ENCODE measurements at places on chromosomes 16 and 17.
A peak's percentile ranks its signal among the peaks of the same experiment; 100 is the strongest.

- DNase-seq = no peak
These were observed 459.7 kb downstream of the SOX9 start for GRCh38 chr17:72580321-72581127.

- no peak for DNase-seq
These were observed 30.5 kb upstream of the NXPH3 start for GRCh38 chr17:49545007-49545660.

DNA sequence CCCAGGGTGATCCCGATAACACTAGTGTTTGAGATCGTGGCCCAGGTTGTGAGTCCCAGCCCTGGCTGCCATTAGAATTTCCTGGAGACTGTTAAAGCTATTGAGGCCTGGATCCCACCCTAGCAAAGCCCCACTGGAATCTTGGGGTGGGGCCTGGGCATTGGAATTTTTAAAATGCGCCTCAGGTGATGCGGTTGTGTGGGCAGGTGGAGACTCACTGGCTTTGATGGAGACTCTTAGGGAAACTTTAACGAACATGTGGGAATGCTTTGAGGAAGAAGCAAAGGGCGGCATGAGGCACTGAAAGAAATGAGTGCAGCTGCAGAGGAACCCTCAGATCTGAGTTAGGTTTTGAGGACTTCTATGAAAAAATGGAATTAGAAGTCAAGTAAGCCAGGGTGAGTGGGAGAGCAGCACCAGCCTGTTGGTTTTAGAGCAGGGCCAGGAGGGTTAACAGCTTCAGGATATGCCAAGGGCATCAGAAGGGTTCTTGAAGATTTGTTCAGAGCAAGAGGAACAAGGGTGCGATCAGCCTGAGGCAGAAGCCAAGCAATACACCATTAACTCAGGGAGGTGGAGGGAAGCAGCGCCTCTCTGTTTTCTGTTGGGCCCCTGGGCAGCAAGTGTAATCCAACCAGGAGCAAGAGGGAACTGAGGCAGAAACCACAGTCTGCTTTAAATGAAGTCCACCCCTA is 42.5 kb downstream of the KSR1 start:
- DNase-seq = no peak

GRCh38 chr17:64982139-64982915 is 63.0 kb upstream of the LRRC37A3 start:
- DNase-seq = no peak

DNA sequence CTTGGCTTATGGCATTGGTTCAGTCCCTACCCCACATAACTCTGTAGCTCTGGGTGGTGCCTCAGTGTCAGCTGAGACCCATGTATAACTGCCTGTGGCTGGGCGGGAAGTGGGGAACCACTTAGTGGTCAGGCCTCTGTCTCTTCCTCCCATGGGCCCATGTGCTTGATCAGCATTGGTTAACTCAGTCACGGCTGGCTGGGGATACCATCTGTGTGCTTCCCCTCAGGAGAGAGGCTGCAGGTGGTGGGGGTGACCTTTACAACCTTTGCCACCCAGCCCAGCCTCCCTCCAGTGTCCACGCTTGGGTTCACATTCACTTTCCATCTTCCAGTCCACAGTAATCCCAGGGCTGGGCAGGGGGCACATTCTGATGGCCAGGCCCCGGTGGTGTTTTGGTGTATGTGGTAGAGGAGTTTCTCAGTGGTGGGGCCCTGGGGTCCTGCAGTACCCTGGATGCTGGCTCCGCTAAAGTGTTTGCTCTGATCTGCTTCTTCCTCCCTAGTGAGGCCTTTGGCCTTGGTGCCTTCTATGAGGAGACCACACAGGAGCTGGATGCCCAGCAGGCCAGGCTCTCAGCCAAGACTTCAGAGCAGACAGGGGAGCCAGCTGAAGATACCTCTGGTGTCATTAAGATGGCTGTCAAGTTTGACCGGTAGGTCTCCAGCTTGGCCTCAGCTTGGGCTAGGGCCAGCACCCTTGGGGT is 10.2 kb upstream of the NFATC3 start:
- peak; percentile 44 for DNase-seq

GRCh38 chr16:27829975-27830374 is 233.5 kb downstream of the GSG1L start:
- DNase-seq = no peak

- no peak for DNase-seq
These were observed 8.5 kb downstream of the HS3ST6 start for GRCh38 chr16:1909561-1910231.

- no peak for DNase-seq
These were observed 1.1 kb upstream of the NDUFAB1 start for GRCh38 chr16:23597003-23597756.

GRCh38 chr17:56978441-56979090 is 635 bp downstream of the SCPEP1 start:
- peak; percentile 47 for DNase-seq

DNA sequence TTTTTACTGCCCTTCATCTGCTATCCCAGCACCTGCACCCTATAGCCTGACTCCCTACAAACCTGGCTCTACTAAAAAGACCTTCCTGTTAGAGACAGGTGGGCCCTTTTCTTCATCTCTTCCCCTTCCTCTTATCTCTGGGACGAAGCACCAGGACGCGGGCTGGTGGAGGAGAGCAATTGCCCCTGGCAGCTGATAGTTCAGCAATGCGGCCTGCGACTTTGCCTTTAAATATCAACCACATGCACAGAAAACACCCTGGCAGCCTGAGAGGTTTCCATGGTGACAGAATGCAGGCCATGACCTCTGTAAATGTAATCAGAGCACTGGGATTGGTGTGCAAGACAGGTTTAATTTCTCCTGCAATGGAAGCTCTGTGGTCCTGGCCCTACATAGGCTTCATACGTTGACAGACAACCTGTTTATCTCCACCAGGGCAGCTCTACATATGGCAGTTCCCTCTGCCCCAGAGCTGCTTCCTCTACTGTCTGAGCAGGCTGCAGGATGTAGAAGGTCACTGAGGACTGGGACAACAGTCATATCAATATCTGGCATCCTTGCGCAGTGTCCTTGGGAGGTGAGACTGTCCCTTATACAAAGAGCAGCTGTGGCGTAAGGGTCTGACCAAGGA is 10.0 kb upstream of the SKAP1 start:
- DNase-seq = no peak

DNA sequence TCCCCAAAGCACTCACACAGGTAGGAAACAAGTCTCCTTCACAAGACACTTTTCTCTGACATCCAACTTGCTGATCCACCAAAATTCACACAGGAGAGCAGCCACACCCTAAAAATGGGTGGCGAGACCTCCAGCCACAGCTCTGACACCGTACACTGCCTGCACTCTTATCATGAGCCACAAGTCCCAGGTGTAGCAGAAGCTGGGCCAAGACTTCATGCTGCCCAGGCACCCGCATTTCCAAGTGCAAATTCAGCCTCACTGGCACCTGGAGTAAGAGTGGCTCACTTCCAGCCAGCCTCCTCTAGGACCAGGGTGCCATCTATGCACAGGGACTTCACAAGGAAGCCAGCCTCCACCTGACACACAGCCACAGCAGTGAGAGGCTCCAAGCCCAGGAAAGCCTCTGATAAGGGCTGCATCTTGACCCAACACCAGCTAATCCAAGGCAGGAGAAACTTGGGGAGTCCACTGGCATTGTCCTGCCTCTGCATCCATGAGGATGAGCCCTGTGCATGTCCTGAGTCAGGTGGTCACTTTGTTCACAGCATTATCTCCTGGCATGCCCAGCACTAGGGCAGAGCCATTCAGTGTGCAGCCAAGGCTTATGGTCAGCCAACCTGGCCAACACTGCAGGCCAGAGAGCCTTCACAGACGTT is 2.6 kb upstream of the ZNF768 start:
- no peak for DNase-seq

DNA sequence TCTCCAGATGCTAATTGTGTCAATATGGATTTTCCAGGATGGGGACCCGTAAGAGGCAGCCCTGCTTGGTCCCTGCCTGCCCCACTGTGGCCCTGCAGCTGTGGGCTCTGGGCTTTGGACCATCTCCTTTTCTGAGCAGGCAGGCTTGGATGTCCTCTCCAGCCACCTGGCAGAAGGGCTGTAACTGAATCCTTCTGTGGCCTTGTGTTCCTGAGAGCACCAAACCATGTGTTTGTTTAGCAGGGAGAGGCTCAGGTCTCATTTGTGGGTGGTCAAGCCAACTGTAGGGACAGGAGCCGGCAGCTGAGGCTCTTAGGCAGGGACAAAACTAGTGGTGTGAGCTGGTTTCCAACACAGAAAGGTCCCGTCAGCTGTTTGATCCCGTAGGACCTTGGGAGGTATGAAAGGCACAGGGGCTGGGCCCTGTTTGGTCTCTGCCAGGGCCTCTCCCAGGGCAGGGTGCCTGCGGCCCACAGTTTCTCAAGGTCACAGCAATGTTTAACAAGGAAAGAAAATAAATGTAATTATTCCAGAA is 18.5 kb downstream of the SEC14L5 start:
- DNase-seq = no peak

- DNase-seq = no peak
These were observed 7.1 kb downstream of the ARL4D start for GRCh38 chr17:43405861-43406260.

- DNase-seq = no peak
These were observed 14.3 kb downstream of the CYTH1 start for GRCh38 chr17:78767806-78768205.

DNA sequence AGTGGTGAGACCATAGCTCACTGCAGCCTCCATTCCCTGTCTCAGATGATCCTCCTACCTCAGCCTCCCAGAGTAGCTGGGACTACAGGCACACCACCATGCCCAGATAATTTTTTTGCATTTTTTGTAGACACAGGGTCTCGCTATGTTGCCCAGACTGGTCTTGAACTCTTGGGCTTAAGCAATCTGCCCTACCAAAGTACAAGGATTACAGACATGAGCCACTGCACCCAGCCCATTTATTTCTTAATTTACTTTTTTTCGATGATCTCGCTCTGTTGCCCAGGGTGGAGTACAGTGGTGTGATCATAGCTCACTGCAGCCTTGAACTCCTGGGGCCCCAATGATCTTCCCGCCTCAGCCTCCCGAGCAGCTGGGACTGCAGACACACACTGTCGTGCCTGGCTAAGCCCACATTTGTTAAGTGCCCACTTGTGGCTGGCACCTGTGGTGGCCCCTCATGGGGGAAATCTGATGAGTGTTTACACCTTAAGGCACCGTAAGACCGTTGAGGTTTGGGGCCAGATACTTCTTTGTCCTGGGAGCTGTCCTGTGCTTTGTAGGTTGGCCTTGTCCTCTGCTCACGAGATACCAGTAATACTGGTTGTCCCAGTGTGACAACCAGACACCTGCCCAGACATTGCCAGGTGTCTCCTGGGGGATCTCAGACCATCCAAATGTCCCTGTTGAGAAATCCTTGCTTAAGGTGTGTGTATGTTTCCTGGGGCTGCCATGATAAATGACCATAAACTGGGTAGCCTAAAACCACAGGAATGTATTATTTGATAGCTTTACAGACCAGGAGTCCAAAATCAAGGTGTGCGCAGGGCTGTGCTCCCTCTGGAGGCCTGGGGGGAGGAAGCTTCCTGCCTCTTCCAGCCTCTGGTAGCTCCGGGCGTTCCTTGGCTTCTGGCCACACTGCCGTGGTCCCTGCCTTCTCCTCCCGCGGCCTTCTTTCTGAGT is 141.4 kb upstream of the GSE1 start:
- DNase-seq = no peak

GRCh38 chr16:4402439-4403132 is 13.8 kb downstream of the CORO7 start:
- peak; percentile 90 for DNase-seq

DNA sequence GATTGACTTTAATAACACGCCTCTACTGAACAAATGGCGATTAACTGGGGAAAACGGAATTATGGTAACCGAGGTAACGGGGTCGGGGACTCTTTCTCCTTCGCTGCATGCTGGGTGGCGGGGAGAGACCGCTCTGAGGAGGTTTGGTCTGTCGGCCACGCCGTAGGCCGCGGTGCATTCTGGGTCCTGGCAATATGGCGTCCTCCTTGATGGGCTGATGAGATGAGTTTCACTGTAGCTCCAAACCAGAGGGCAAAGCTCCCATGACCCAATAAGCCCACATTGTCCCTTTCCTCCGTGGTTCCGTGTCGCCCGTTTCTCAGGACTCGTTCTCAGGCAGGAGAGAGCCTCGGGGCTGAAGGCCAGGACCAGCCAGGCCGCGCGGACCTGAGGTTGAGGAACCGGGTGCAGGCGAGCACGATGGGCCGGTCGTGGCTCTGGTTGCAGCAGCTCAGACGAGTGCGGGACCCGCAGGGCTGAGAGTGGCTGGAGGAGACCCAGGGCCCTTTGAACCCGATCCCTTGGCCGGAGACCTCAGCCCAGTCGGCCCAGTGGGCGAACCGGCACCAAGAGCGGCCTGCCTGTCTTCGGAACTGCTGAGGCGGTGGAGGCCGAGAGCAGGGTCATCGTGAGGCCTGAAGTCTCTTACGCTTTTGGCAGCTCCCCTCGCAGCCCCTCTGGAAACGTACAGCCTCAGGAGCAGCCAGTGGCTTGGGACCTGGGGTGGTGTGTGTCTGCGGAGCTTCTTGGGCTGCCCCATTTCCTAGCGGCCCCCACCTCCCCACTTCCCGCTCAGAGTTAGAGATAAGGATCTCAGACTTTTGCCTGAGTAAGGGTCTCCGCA is at the start of gene RPTOR:
RPTOR (plus strand) TSS at position 184 of the 844 bp plus-strand sequence. CDS start 792 bp downstream, outside the sequence.
- peak; percentile 89 for DNase-seq

DNA sequence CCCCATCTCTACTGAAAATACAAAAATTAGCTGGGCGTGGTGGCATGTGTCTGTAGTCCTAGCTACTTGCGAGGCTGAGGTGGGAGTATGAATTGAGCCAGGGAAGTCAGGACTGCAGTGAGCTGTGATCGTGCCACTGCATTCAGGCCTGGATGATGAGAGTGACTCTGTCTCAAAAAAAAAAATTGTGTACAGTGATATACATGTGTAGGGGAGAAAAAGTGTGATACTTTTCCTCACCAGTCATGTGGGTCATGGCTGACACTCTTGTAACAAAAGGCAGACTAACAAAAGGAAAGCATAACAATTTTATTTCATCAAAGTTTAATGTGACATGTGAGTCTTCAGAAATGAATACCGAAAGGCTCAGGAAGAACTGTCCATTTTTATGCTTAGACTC is 2.0 kb upstream of the ABCC12 start:
- no peak for DNase-seq

- DNase-seq = peak; percentile 87
These were observed 1.3 kb downstream of the TIMP2 start for GRCh38 chr17:78923660-78924453.

GRCh38 chr17:75295201-75296158 is 6.2 kb upstream of the SLC25A19 start:
- peak; percentile 94 for DNase-seq

GRCh38 chr17:17702449-17703139 is 21.3 kb downstream of the RAI1 start:
- no peak for DNase-seq

GRCh38 chr17:35373984-35374765 is 754 bp upstream of the SLFN11 start:
- peak; percentile 35 for DNase-seq

DNA sequence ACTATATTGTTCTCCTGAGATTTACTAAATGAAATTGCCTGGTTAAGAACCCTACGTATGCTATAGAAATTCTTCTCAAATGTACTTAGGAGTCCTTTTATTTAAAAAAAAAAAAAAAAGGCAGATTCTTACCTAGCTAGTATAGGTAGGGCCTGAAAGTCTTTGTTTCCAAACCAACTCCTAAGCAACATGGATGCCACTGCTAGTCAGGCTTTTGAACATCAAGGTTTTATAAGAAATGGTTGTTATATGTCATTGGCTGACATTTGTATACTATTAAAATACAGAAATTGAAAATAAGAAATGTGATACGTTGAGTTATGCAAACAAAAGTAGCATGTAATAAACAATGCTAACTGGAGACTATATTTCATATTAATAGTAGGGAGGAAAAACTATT is 1.2 kb downstream of the EVI2A start:
- no peak for DNase-seq

GRCh38 chr17:33751702-33752065 is 458.6 kb upstream of the ASIC2 start:
- DNase-seq = no peak

GRCh38 chr16:75304521-75305363 is 53.3 kb upstream of the BCAR1 start:
- peak; percentile 17 for DNase-seq

Measured in suppressor macrophage treated with lipopolysaccharide for 1 hour (primary cell).